WTC11 (cell line): ENCODE measurements at places on chromosomes 2 and 18. TPM values are rescaled to one million over a fixed set of nuclear protein-coding genes. Genes with fewer than 3 reads are reported as not detected.

The RAB11FIP5 gene
- 14.0 to 16.0 TPM (median 14.3 TPM) in 3 replicates for total RNA-seq

DNA sequence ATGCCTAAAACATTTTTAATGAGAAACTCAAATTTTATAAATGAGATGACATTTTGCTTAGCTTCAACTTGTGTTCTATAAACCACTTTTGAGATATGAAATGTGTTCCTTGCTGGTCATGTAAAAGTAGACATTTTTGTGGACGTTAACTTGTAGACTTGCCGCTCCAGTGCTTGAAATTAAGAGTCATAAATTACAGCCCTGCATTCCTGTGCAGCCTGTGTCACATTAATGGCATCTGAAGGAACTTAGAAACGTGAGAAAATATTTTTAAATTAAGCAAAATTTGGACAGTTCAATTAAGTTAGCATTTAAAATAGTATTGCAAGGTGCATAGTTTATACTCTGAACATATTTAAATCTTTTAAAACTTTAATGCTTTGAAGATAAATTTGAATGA lies 98.3 kb upstream of the LDLRAD4 start:
- no peaks in the 10 kb centered on the region for H3K27me3 ChIP-seq
- H3K27ac ChIP-seq = no peak overlapping the region
- H3K36me3 ChIP-seq = peaks cover 33% of the 10 kb centered on the region
- H3K4me3 ChIP-seq = no peak overlapping the region

DNA sequence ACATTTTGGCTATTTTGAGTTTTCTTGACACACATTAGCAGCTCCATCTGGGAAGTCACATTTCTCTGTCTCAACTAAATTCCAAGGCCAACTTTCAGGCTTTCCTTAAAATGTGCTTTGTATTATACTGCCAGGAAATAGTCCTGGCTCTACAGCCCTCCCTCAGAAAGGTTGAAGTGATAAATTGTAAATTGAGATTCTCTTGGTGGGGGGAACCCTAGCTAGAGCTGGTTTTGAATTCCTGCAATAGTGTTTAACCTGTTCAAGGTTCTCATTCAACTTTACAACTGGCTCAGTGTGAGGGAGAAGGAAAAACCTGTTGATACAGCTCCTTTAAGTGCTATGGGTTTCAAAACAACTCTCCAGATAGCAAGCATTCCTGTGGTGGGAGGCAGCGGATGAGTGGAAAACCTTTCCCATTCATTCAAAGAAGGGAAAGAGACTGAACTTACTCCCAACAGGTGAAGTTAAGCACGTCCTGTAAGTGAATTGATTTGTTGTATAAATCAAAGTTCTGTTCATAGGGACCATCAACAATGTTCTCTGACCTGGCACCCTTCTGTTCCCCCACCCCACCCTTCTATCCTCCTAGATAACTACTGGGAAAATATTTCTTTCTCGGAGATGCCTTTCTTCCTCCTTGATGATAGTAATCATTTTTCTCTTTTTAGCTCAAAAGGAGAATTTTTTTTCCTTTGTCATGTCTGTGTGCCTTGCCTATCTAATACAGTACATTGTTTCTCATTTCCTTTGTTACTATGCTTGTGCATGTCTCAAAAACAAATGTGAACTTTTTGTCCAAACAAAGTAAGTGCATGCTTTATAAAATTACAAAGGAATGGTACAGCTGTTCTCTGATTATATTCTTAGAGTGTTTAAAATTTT lies 44.2 kb upstream of the SLC39A10 start:
- H3K27me3 ChIP-seq = no peaks in the 10 kb centered on the region
- H3K4me3 ChIP-seq = peak overlapping the region; percentile 63
- peak overlapping the region; percentile 99 for H3K27ac ChIP-seq
- H3K36me3 ChIP-seq = peaks cover 11% of the 10 kb centered on the region
- DNase-seq = peak; percentile 70
- peaks cover 75% of the 10 kb centered on the region for H3K4me1 ChIP-seq

The SLC25A52 gene
- not detected in 3 replicates for total RNA-seq

DNA sequence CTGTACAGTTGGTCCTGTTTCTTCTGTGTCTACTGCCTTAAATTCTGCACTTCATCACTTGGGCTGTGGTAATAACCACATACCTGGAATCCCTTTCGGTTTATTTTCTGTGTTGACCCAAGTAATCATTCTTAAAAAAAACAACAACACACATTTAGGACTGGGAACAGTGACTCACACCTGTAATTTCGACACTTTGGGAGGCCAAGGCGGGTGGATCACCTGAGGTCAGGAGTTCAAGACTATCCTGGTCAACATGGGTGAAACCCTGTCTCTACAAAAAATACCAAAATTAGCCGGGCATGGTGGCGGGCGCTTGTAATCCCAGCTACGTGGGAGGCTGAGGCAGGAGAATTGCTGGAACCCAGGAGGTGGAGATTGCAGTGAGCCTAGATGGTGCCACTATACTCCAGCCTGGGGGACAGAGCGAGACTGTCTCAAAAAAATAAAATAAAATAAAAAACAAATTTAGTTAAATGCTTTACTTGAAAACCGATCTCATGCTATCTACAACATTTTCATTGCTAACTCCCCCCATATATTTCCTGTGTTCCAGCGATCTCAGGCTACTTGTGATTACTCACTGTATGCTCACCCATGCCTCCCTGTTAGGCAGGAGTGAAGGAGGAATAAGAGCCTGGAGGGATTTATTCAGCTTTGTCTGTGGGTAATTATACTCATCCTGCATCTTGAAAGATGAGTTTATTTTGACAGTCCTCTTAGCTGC lies 18.2 kb downstream of the ACSL3 start:
- H3K27me3 ChIP-seq = no peaks in the 10 kb centered on the region
- peaks cover 31% of the 10 kb centered on the region for H3K4me1 ChIP-seq
- H3K36me3 ChIP-seq = peaks cover 16% of the 10 kb centered on the region
- no peak for DNase-seq
- H3K27ac ChIP-seq = peak overlapping the region; percentile 84; the same call in 1 of the 2 replicates

The SDC1 gene
- 47.3 to 52.6 TPM (median 52.6 TPM) in 3 replicates for total RNA-seq

DNA sequence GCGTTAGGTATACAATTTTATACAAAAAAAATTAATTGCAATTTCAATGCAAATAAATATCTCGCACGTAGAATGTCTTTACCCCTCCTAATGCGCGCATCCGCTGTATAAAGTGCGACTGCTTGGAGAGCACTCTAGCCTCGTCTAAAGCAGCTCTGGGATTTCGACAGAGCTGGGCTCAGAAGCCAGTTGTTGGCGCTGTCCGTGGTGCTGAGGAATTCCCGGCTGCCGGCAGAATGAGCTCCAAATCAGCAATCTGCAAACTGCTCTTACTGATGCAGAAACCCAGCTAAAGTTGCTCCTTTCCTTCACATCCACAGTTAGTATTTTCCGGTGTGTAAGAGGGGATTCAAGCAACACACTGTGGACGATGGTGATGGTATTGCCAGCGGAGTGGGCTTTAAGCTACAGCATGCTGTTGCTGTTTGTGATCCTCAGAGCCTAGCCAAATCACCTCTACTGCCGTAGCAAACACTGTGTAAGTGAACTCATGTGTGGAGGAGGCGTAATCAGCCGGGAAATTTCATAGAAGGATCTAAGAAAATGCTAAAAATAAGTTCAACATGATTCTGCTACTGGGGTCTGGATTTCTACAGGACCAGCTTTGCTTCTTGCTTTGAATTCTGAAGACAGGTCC lies at the start of gene VWC2L:
Gene VWC2L (plus strand): TSS at position 137 of the 637 bp plus-strand sequence. CDS start 3,140 bp downstream, outside the sequence.
- no peaks in the 10 kb centered on the region for H3K27me3 ChIP-seq
- peak; percentile 91 for DNase-seq
- H3K4me1 ChIP-seq = peaks cover 5% of the 10 kb centered on the region; the same call in 1 of the 2 replicates
- no peak within 1 kb of the TSS for H3K27ac ChIP-seq
- H3K36me3 ChIP-seq = no peaks in the 10 kb centered on the region

- H3K4me1 ChIP-seq = peaks cover 3% of the 10 kb centered on the region; the same call in 1 of the 2 replicates
- no peak for DNase-seq
- no peaks in the 10 kb centered on the region for H3K36me3 ChIP-seq
Measured at GRCh38 chr18:45456090-45457021, 158.9 kb upstream of the SLC14A2 start.

DNA sequence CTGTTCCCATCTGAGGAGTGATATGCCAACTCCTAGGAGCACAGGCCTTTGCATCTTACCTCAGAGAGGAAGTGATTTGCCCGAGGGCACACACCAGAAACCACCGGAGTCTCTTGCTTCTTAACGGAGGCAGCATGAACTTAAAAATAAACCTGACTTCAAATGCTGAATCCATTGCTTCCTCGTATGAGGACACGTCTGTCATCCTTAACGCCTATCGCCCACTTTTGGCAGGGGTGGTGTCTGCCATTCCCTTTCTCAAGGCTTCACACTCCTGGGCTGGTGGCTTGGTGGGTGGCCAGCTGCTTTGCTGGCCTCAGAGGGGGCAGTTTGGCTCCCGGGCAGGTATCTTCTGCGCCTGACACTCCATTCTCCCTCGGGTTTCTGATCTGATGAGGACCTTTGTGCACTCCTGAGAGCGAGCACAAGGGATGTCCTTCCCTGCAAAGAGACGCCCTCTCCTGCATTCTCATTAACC lies 1.1 kb upstream of the PREB start:
- H3K27ac ChIP-seq = peak overlapping the region; percentile 84
- DNase-seq = no peak
- peaks cover 21% of the 10 kb centered on the region for H3K36me3 ChIP-seq
- peaks cover 14% of the 10 kb centered on the region for H3K4me1 ChIP-seq
- peak overlapping the region; percentile 90 for H3K4me3 ChIP-seq

The LRRTM1 gene
- 1.1 to 1.4 TPM (median 1.2 TPM) in 3 replicates for total RNA-seq

GRCh38 chr2:169462896-169463695 lies 16.2 kb upstream of the BBS5 start:
- 0 out of 2 replicates have a peak, but pooled peaks cover 2% of the 10 kb centered on the region for H3K27me3 ChIP-seq
- DNase-seq = no peak
- H3K4me3 ChIP-seq = no peak overlapping the region
- H3K36me3 ChIP-seq = no peaks in the 10 kb centered on the region
- H3K27ac ChIP-seq = no peak overlapping the region
- H3K4me1 ChIP-seq = no peaks in the 10 kb centered on the region
